Left ventricle myocardium superior (tissue), 1 donor: ENCODE measurements at places on chromosomes 6 and 20. TPM values are rescaled to one million over a fixed set of nuclear protein-coding genes. Genes with fewer than 3 reads are reported as not detected.

DNA sequence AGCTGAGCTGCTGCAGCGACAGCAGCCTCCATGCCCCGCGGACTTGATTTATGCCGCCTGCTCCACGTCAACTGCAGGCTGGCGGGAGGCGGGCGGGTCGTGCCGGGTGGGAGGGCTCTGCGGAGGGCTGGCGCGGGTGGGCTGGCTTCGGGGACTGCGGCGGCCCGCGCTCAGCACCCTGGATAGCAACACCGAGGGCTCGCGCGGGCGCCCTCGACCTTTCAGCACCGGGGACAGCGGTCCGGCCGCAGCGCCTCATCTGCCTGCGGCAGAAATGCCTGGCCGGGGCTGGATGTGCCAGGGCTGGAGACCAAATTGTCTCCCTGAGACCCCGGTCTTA, 792 bp downstream of the SNAP25 start:
- peak; percentile 83 for DNase-seq

DNA sequence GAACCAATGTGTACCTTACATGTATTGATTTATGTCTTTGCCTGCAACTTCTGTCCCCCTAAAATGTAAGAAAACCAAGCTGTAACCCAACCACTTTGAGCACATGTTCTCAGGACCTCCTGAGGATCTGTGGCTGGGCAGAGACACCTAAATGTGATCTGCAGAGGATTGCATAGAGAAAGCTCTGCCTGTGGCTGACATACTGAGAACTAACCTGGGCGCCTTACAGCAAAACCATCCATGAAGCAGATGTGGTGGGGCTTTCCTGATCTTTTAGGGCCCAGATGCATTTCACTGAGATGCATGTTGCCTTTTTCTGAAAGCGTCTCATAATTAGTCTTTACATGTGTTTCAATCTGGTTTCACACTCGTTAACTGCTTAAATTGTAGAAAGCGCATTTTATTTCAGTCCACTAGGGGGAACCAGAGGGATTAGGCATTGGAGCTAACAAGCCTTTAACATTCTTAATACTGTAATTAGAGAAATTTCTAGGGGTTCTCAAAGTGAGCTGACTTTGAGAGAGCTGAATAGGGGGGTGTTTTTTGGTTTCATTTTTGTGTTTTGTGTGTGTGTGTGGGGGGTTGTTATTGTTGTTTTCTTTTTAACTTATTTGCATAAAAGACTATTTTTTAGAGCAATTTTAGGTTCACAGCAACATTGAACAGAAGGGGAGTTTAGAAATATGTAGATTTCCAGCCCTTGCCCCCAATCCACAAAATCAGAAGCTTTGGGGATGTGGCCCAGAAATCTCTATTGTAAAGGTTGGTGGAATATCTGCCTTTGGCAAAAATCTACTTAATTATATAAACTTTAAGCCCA, 50.9 kb upstream of the FAM184A start:
- DNase-seq = no peak

DNA sequence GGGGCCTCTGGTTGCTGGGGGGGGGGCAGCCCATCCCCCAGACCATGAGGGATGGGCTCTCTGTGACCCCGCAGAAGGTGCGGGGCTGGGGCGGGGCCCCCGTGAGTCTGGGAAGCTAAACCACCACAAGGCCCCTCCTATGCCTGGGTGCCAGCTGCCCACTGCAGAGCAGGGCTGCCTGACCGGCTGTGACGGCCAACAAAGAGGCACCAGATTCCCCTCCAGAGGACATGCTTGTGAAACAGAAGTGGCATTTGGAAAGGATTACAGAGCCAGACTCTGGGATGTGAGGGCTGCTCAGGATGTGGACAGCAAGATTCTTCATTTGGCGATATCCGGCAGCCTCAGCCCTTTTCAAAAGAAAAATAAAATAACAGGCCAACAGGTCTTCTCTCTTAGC, 16.5 kb upstream of the NTSR1 start:
- DNase-seq = no peak

DNA sequence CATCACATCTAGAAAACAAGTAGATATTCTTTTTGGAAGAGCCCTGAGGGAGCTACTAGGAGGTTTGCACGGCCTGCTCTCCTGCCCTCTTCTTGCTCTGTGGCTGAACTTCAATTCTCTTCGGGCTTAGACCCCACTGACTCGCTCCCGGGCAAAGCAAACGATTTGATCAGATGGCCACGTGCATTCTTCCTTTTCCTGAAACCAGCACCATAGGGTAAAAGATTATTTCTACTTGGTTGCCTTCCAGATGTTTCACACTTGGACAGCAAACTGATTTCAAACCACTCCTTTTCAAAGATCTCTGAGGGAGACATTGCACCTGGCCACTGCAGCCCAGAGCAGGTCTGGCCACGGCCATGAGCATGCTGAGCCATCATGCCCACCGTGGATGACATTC, at the start of gene SLC22A1:
SLC22A1 (plus strand) TSS at position 258 of the 400 bp plus-strand sequence; CDS start at position 379, 121 bp downstream.
- no peak for DNase-seq

GRCh38 chr6:158503222-158503621, 56.7 kb upstream of the TMEM181 start:
- no peak for DNase-seq

- no peak for DNase-seq
These were observed 123.5 kb downstream of the PRL start for GRCh38 chr6:22173311-22173710.

DNA sequence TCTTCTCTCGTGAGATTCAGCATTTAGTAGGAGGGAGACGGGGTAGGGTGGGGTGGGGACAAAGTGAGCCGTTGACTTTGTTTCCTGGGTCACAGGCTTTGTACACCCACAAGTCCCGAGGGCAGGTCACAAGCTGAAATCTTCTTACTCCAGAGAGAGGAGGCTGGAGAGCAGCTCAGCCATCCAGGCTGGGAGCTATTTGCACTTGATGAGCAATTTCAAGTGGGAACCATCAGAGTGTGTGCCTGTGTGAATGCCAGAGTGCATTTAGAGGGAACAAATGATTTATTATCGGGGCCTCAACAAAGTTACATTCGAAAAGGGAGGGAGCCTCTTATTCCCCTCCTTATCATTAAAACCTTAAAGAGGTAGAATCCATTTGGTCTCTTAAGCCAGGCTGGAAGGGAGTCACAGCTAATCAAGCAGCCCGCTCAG, 155.7 kb upstream of the JARID2 start:
- DNase-seq = no peak

DNA sequence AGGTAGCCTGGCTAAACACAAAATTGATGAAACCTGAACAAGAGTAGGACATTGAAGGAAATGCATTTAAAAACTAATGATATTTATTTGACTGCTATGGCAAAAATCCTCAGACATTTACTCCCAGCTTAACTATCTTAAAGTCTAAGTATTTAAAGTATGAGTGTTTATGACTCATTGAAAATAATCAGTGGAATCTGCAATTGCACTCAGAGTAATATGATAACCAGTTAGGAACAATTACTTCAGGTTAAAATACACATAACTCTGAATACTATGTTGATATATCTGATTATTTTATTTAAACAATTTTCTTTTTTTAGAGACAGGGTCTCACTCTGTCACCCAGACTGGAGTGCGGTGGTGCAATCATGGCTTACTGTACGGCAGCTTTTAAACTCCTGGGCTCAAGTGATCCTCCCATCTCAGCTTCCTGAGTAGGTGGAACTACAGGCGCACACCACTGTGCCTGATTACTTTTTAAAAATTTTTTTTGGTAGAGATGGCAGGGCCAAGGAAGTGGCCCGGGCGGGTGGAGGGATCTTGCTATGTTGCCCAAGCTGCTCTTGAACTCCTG, 43.9 kb downstream of the FILIP1 start:
- DNase-seq = no peak

GRCh38 chr20:6618051-6618450, 149.4 kb upstream of the BMP2 start:
- no peak for DNase-seq

DNA sequence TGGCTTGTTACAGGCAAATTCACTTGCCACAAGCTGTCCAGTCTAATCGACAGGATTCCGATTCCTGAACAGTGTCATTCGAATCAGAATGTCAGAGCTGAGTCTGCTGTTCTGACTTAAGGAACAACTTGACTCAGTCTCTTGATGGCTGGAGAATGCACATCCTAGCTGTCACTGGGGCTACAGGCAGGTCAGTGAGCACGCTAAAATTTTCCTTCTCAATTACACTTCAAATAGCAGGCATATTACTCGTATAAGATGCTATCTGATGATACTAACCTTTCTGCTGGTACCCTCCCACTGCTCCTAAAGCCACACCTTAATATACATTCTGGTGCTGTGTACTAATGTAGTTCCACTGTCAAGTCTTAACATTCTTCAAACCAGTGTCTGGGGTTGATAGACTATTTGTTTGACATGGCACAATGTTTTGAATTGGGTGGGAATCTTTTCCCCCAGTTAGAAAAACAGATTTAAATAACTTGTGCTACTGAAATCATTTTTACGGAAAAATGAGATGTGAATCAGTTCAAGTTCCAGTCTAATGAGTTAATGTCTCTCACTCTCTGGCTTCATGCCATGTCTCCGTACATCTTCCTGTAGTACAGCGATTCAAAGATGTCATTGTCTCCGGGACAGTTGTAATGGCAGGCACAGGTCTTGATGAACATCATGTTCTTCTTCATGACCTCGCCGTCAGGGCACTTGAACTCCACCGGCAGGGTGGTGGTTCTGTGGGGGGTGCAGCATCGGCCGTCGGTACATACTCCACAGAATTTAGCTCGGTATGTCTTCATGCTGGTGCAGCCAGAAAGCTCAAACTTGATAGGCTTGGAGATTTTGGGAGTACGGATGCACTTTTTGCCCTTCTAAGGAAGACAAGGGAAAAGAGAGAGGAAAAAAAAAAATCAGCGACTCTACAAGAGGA, 2.2 kb downstream of the CCN2 start:
- no peak for DNase-seq

DNA sequence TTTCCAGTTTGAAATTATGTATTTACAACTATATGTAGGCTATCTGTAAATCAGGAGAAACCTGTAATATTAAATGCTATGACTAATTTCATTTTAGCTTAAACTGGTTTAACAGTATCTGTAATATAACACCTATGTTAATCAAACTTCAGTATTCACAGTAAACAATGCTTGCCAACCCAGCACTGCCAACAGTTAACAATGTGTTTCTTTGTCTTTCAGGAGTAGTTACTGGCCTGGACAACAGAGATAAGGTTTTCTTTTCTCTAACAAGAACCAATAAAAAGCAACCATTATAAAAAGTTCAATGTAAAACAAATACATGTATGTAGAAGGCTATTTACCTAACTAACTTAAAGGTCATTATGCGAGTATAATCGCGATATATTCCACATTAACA, 158.8 kb downstream of the CDK19 start:
- DNase-seq = no peak

- DNase-seq = no peak
These were observed 117.7 kb upstream of the GGTLC1 start for GRCh38 chr20:24106150-24106800.

The SLC2A4RG gene
- total RNA-seq = 104 TPM

GRCh38 chr6:12339808-12340487, 49.8 kb downstream of the EDN1 start:
- no peak for DNase-seq

The CLPSL2 gene
- total RNA-seq = not detected

DNA sequence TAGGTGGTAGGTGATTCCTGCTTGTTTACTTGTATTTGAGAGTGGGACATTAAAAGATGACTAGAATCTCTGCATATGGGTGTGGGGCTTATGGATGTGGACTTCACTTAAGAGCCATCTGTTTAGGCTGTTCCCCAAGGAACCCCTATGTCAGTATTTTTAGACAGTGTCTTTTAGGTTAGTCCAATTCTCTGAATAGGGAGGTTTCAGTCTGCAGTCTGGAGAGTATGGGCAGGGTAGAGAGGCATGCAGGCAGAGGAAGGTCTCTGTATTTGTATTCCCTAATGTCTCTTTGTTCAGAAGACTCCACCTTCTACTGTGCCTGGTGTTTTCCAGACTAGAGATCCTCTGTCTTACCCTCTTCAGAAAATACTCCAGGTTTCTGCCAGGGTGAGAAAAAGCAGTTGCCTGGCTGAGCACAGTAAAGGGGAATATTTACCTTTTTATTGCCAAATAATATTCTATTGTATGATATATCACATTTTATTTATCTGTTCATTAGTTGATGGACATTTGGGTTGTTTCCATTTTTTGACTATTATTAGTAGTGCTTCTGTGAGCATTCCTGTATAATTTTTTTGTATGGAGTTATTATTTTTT, 19.1 kb downstream of the SLX4IP start:
- DNase-seq = no peak

- DNase-seq = no peak
These were observed 27.6 kb downstream of the KIF25 start for GRCh38 chr6:168024951-168025510.

- peak; percentile 88 for DNase-seq
These were observed 741 bp upstream of the PNISR start for GRCh38 chr6:99425647-99426450.

The MYBL2 gene
- 0.84 TPM for total RNA-seq

DNA sequence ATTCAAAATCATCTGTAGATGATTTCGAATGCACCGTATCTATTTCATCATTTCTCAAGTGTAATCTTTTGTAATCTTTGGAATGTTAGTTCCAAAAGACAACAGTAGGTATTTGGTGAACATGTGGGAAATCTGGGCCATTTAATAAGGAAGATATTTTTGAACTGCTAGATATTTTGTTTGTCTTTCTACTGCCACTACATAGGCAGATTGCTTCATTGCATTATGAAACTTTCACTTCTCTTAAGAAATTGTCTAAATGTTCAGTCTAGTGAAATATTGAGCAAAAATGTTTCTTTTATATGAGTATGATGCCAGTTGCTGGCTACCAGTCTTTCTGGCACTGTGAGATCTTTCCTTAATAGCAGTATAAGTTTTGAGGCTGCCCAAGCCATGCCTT, 527.8 kb upstream of the RNF217 start:
- DNase-seq = no peak

DNA sequence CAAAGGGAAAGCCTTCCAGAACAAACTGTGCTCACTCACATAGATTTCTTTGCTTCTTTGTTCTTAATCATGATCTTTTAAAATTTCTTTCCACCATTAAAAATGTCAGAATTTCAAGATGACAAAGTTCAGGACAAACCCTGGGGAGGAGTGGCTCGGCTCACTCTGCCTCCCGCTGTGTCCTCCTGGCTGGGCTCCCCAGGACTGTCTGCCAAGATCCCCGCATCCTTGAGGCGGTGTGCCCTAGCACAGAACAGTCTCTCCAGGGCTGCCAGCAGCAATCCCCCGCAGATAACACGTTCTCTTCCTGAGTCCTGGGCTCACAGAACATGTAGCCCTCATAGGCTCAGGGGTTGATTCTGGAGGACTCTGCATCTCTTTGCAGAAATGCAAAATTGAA, 98.4 kb upstream of the KCNG1 start:
- no peak for DNase-seq

The OR12D3 gene
- not detected for total RNA-seq

DNA sequence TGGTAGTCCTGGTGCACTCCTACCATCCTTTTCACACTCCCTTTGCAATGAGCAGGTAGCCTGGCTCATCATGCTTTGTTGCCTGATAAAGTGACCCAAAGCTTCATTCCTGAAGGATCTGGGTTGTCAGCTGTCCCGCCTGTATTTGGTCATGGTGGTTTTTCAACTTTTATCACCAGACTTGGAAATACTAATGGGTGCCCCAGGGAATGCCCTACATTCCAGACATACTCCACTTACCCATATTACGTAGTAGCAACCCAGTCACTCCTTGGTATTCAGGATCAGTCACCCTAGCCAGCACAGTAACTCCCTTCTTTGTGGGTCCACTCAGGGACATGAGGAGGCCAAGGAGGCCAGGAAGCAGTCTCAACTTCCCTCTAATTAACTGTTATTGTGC, 199.2 kb downstream of the MAFB start:
- no peak for DNase-seq

- DNase-seq = no peak
These were observed 3.7 kb upstream of the PMEPA1 start for GRCh38 chr20:57713505-57713903.
